ENCODE measurements at places on chromosomes 1 and 21.

GRCh38 chr21:46182548-46183336, 1.5 kb downstream of the SPATC1L start:
- no peak overlapping the region for H3K27ac ChIP-seq
- H3K4me3 ChIP-seq = no peak overlapping the region
- peaks cover 4% of the 10 kb centered on the region for H3K4me1 ChIP-seq
- H3K36me3 ChIP-seq = no peaks in the 10 kb centered on the region
- H3K27me3 ChIP-seq = no peaks in the 10 kb centered on the region
- DNase-seq = peak; percentile 20

DNA sequence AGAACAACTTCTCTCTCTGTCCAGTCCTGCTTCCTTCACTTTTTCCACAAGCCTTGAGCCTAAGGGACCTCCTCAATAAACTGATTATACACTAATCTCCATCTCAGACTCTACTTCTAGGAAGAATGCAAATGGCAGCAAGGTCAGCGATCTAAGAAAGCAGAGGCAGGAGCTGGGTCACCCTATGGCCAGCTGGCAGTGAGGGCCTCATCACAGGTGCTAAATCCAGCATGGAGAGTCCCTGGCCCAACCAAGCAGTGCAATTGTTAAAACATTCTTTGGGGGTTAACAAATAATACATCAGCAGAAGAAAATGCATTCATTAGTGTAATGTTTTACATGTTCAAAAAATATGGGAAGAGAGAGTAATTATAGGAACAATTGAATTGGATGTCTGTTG, 416.0 kb downstream of the SIPA1L2 start:
- DNase-seq = no peak
- H3K36me3 ChIP-seq = no peaks in the 10 kb centered on the region
- no peaks in the 10 kb centered on the region for H3K27me3 ChIP-seq
- no peaks in the 10 kb centered on the region for H3K4me1 ChIP-seq

DNA sequence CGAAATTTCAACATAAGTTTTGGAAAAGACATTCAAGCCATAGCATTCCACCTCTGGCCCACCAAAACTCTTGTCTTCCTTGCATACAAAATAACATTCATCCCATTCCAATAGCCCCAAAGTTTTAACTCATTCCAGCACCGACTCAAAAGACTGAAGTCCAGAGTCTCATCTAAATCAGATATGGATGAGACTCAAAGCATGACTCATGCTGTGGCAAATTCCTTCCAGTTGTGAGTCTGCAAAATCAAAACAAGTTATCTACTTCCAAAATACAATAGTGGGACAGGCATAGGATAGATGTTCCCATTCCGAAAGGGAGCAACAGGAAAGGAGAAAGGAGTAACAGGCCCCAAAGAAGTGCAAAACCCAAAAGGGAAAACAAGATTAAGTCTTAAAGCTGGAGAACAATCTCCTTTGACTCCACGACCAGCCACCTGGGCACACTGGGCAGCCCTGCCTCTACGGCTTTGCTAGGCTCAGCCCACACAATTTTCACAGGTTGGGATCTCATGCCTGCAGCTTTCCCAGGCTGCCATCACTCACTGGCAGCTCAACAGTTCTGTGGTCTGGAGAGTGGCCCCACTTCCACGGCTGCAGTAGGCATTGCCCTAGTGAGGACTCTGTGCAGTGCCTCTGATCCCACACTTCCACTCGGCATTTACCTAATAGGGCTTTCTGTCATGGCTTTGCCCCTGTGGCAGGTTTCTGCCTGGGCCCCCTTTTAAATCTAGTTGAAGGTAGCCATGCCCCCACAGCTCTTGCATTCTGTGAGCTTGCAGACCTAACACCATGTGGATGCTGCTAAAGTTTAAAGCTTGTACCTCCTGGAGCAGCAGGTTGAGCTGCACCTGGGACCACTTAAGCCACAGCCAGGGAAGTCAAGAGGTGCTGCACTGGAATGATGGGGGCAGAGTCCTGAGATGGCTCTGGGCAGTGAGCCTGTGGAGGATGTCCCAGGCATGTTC, 51.0 kb downstream of the RUNX3 start:
- H3K27ac ChIP-seq = no peak overlapping the region
- H3K4me1 ChIP-seq = no peaks in the 10 kb centered on the region
- no peaks in the 10 kb centered on the region for H3K27me3 ChIP-seq
- no peak overlapping the region for H3K4me3 ChIP-seq
- no peaks in the 10 kb centered on the region for H3K36me3 ChIP-seq

- DNase-seq = peak; percentile 9
- H3K27ac ChIP-seq = no peak overlapping the region
- H3K4me1 ChIP-seq = no peaks in the 10 kb centered on the region
- H3K36me3 ChIP-seq = no peaks in the 10 kb centered on the region
- no peak overlapping the region for H3K4me3 ChIP-seq
Observed at GRCh38 chr1:186210258-186210657, 164.8 kb downstream of the TPR start.

- H3K36me3 ChIP-seq = no peaks in the 10 kb centered on the region
- no peaks in the 10 kb centered on the region for H3K4me1 ChIP-seq
- DNase-seq = no peak
- H3K27ac ChIP-seq = no peak overlapping the region
- no peak overlapping the region for H3K4me3 ChIP-seq
Observed at GRCh38 chr1:7690076-7690475, 81.0 kb upstream of the VAMP3 start.

GRCh38 chr1:116763116-116763786, 9.0 kb downstream of the CD2 start:
- DNase-seq = no peak
- H3K4me3 ChIP-seq = no peak overlapping the region
- no peaks in the 10 kb centered on the region for H3K36me3 ChIP-seq
- H3K27me3 ChIP-seq = no peaks in the 10 kb centered on the region
- no peak overlapping the region for H3K27ac ChIP-seq

DNA sequence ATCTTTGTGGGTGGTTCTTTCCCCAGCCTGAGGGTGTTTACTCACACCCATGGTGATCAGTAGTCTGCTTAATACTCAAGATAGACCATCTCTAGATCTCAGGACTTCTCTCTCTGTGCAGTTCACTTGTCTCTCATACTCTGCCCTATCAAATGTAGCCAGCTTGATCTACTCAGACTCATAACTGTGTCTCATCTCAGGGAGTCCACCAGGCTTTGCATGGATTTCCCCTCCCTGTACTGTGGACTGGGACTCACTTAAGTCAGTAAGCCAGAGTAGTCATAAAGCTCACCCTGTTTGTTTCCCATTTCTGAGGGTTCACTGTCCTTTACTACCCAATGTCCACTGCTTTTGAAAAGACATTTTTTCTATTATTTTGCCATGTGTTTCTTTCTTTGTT, 41.8 kb downstream of the LYPLAL1 start:
- no peaks in the 10 kb centered on the region for H3K27me3 ChIP-seq
- H3K4me1 ChIP-seq = no peaks in the 10 kb centered on the region
- H3K36me3 ChIP-seq = peaks cover 24% of the 10 kb centered on the region
- no peak overlapping the region for H3K27ac ChIP-seq
- no peak overlapping the region for H3K4me3 ChIP-seq

GRCh38 chr1:180248731-180249681, 18.9 kb downstream of the LHX4 start:
- peaks cover 20% of the 10 kb centered on the region for H3K4me1 ChIP-seq
- H3K27ac ChIP-seq = no peak overlapping the region
- no peaks in the 10 kb centered on the region for H3K36me3 ChIP-seq
- no peak for DNase-seq

DNA sequence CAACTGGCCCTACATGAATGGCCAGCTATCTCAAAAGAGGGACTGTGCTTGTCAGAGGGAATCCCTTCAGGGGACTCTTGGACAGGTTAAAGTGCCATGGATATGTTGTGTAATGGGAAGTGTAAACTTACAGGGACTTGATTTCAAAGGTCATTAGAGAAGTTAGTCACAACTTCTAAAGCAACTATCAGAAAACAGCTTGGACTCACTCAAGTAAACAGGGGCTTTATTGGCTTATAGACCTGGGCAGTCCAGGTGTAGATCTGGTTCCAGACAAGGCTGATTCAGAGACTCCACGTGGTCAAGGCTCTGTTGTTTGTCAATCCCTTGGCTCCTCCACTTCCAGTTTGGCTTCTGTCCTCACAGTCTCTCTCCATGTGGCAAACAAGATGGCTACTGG, 2.3 kb downstream of the CRP start:
- H3K4me1 ChIP-seq = no peaks in the 10 kb centered on the region
- H3K36me3 ChIP-seq = no peaks in the 10 kb centered on the region
- no peak for DNase-seq

All from CD14-positive monocyte (primary cell).